ENCODE measurements at places on chromosomes 7 and 10.
A peak's percentile ranks its signal among the peaks of the same experiment; 100 is the strongest.

DNA sequence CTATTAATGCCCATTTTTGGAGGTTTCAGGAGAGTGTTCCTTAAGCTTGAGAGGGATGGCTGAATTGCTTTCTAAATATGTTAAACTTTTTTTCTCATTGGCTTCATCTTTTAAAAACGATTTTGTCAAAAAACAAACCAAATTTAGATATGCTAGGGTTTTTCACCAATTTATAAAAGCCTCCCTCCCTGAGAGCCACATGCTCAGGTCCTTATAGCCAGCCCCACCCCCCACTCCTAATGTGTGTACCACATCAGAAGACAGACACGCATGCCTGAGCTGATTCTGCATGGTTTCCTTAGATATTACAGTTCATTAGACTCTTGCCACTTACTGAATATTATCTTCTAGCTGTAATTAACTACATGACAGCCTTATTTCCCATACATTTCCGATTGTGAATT is 2.0 kb downstream of the CUL1 start:
- DNase-seq: peak; percentile 39

DNA sequence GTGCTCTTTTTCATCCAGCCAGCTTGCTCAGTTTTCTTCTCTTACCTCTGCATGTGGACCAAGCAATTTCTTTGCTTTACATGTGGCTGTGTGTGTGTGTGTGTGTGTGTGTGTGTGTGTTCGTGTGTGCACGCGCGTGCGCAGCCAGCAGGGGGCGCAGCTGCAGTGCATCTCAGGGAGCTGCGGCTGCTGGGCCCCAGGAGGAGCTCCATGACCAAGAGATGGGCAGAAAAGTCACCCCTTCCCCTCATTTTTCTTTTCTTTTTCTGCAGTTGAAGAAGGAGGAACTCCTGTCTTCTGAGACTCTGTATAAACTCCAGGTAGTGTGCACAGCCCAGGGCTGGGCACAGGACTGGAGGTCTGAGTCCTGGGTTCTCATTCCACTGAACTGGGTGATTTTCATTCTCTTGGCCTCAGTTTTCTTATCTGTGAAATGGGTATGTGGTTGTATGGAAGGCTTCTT is 41.8 kb downstream of the BLNK start:
- peak; percentile 51 for DNase-seq

DNA sequence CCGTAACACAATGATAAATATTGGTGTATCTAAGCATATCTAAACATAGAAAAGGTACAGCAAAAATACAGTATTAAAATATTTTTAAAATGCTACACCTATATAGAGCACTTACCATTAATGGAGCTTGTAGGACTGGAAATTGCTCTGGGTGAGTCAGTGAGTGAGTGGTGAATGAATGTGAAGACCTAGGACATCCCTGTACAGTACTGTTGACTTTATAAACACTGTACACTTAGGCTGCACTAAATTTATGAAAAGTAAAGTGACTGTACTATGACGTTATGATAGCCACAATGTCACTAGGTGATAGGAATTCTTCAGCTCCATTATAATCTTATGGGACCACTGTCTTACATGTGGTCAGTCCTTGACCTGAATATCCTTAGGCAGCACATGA is 147.0 kb downstream of the GLI3 start:
- no peak for DNase-seq

DNA sequence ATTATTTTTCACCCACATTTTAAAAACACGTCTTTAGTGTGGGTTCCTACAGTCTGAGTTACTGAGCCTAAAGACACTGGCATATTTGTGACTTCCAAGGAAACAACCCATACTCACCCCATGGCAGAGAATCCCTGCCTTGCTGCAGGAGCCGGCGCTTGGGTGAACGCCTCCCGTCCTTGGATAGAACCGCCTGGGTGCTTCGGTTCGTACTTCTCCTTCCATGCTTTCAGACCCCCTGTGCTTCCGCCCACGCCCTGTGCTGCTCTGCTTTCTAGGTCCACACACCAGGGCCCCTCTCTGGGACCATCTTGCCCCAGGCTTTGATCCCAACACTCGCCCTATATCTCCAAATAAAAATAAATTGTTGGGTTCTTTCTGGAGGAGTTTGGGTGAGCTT is 125.8 kb downstream of the PTPRN2 start:
- no peak for DNase-seq

DNA sequence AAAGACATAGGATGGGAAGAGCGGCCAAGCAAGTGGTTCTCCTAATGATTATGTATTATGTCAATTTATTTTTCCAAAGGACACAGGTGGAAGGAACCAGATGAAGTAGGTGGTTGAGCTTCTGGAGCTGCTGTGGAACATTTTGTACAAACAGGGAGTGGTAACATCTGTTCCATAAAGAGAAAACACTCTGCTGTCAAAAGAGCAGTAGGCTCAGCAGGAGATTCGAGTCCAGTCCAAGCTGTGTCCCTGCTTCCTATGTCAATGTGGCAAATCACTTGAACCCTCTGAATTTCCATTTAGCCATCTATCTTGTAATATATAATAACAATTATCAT is 448.0 kb upstream of the ANKRD30A start:
- no peak for DNase-seq

GRCh38 chr7:70937424-70937823 is 194.5 kb upstream of the GALNT17 start:
- DNase-seq: no peak

GRCh38 chr10:122551450-122551849 is 9.1 kb upstream of the DMBT1 start:
- DNase-seq: peak; percentile 30

DNA sequence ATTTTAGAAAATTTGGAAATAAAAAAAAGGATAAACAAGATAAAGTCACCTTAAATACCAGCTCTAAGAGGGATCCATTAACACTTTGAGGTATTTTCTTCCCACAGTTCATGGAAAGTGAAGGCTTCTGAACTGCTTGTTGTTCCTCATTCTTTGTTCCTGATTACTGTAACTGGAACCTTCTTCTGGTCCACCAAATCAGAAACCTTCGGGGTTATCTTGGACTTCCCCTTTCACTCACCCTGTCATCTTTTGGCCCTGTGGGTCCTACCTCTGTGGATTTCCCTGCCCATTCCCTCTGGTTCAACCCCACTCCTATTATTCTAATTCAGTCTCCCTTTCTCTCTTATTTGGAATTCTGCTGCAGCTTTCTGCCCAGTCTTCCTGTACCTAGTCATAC is 116.5 kb upstream of the PRPS1L1 start:
- DNase-seq: no peak

GRCh38 chr10:71218046-71218650 is 5.8 kb downstream of the UNC5B start:
- DNase-seq: no peak

DNA sequence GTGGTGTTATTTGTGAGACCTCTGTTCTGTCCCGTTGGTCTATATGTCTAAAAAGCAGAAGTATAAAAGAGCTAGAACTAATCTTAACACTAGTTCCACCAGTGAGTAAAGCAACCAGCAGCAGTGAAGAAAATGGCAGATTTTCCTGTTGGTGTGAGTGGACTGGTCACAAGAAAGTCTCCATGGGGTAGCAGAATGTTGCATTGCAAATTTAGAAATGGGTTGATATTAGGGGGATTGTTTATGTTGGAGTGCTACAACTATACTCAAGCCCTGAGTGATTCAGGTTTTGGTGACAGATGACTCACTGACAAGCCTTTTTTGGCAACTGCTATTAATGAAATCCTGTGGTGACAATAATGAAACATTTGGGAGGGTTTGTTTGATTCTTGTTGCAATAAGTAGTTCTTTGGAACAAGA is 5.6 kb downstream of the AVL9 start:
- no peak for DNase-seq

- DNase-seq: no peak
These were observed 24.1 kb upstream of the CHST15 start for GRCh38 chr10:124117511-124117785.

DNA sequence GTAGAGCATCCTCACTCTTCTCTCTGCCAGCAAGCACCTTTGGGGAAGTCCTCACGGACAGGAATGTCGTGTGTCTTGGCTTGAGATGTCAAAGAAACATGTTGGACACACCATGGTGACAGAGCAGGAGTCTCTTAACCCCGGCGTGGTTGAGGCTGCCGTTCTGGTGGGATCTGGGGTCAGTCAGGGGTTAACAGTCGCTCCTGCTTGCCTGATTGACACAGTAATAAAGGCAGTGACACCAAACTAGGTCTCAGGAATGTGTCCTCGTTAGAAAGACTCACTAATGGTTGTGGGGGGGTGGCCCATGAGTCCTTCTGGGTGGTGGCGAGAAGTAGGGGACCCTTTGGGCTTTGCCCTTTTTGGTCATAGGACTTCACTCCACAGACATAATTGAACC is 69.0 kb downstream of the TCF7L2 start:
- no peak for DNase-seq

DNA sequence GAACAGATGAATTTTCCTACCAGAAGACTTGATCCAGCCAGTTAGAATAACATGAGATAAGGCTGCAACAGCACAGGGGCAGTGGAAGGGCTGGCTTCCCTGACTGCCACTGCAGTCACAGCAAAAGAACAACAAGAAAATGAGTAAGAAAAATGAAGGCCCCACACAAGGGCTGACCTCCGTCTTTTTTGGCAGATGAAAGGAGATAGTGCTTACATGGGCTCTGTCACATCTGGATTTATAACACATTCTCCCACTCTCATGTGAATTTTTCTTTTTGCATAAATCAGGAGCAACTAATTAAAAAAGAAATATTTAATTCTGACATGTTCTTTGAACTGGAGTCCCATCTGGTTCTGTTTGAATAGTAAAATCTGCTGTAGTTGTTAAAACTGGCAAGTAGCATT is 99.6 kb downstream of the NRP1 start:
- no peak for DNase-seq

- DNase-seq: no peak
These were observed 251.2 kb upstream of the HGF start for GRCh38 chr7:82021036-82021435.

DNA sequence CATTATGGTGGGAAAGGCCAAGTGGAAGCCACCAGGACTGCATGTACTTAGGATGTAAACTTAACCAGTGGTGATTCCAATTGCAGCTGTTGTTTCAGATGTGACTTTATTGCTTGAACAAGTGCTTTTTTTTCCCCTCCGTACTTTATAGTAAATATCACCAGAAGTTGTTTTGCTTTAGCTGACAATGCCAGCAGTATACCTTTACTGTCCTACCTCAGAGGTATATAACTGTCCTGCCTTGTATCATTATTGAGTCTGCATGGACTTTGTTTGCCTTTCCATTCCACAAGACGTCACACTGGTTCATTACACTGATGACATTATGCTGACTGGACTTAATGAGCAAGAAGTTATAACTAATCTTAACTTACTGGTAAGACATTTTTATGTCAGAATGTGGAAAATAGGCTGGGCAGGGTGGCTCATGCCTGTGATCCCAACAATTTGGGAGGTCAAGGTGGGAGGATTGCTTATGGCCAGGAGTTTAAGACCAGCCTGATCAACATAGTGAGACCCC is 77.1 kb upstream of the RAB18 start:
- no peak for DNase-seq

DNA sequence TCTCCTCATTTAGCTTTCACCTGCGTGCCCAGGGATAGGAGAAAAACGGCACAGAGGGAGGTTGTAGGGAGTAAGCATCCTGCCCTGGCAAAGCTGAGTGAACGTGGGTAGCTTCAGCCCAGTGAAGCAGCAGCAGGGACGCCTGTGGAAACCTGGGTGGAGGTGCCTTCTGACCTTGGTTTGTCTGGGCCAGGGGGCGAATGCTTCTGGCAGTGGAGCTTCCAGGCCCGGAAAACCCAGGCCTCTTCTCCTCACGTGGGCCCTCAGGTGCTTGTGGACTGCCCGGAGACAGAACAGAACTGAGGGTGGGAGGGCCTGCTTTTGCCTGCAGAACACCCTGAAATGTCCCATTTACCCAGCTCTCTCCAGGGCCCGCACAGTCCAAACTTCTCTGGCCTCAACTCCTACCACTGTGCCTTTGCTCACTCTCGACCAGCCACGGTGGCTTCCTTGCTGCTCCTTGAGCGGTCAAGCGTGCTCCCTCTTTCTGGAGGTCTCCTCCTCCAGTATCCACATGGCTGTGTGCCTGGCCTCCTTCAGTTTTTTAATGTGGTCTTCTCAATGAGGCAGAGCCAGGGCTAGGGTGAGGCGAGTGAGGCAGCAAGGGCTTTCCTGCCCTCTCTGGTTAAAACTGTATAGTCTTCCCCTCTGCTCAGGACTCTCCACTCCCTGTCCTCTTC is 62.4 kb downstream of the TMEM209 start:
- no peak for DNase-seq

- DNase-seq: no peak
These were observed 132.6 kb downstream of the SMURF1 start for GRCh38 chr7:99011341-99011705.

DNA sequence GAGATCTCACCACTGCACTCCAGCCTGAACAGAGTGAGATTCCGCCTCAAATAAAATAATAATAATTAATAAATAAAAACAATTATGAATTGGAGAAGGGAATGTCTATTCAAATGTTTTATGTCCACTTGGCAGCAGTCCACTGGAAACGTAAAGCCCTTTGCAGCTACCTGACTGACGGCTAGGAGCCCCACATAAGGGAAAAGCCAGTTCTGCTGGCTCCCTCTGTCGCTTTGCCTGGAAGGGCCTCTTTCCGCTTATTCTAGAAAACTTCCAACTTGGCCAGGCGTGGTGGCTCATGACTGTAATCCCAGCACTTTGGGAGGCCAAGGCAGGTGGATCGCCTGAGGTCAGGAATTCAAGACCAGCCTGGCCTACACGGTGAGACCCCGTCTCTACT is 6.1 kb upstream of the TNS3 start:
- DNase-seq: no peak

DNA sequence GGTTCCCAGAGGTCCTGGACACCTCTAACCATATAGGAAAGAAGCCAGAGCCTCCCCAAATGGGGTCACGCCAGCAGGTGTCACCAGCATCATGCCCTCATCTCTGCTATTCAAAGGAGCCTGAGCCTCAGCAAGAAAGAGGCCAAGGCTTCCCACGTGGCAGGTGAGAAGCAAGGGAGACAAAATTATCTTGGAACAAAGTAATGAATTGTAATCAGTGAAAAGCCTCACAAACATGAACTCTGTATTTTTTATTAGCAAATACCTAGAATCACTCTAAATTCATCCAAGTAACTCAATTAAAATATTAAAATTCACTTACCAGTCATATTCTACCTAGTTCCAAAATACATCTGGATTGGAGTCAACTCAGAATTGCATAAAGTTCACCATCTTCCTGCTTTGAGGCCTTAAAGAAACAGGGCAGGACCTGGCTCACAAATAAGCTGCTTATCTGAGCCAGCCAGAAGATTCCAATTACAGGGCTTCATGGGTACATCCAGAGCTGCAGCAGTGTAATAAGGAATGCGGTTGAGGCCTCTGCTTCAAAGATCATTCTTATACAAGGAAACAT is 68.7 kb downstream of the SGMS1 start:
- DNase-seq: no peak

- DNase-seq: no peak
These were observed 4.6 kb downstream of the CHST3 start for GRCh38 chr10:71968553-71969474.
